Astrocyte of the cerebellum (primary cell): ENCODE measurements at places on chromosomes 13 and 19.
A peak's percentile ranks its signal among the peaks of the same experiment; 100 is the strongest.

- DNase-seq, result no peak
Observed at GRCh38 chr13:99012539-99012938, 34.7 kb upstream of the DOCK9 start.

- DNase-seq, result no peak
Observed at GRCh38 chr13:41356786-41357185, 45.7 kb downstream of the NAA16 start.

- DNase-seq, result no peak
Observed at GRCh38 chr19:46818812-46819211, 30.4 kb upstream of the SLC1A5 start.

GRCh38 chr19:10078329-10078728 is 7.8 kb upstream of the SHFL start:
- no peak for DNase-seq

- DNase-seq, result peak; percentile 45
Observed at GRCh38 chr13:78372581-78372980, 230.8 kb downstream of the POU4F1 start.

- no peak for DNase-seq
Observed at GRCh38 chr13:80262051-80262695, 78.8 kb downstream of the SPRY2 start.

DNA sequence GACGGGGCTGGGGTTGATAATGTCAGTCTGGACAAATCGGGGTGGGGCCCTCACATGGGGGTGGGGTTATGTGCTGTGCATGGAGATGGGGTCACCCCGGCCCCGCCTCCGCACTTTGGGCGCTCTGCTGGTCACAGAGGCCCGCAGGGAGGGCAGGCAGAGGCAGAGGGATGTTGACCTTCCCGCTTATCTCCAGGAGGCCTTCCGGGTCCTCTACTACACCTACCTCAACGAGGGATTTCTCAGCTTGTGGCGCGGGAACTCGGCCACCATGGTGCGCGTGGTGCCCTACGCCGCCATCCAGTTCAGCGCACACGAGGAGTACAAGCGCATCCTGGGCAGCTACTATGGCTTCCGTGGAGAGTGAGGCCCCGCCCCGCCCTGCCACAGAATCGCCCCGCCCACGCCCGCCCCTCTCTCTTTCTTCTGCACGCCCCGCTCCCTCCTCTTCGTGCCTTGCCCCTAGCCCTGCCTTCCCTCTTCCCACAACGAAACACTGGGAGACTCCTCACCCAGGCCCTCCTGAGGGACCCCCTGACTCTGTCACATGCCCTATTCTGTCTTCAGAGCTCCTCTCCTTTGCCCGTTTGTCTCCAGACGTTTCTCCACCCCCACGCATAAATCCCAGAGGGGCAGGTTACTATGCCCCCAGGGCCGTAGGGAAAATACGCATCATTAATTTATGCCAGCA is 32.8 kb downstream of the TMEM161A start:
- no peak for DNase-seq

GRCh38 chr13:27432611-27433210 is 8.3 kb downstream of the GTF3A start:
- no peak for DNase-seq

- DNase-seq, result no peak
Observed at GRCh38 chr13:20567881-20568528, 1.0 kb downstream of the IFT88 start.

GRCh38 chr19:47375694-47376588 is 26.8 kb downstream of the DHX34 start:
- DNase-seq, result no peak

- no peak for DNase-seq
Observed at GRCh38 chr19:18254546-18255503, 19.4 kb downstream of the IQCN start.

- no peak for DNase-seq
Observed at GRCh38 chr13:73922493-73923393, 211.5 kb downstream of the KLF12 start.

- no peak for DNase-seq
Observed at GRCh38 chr19:5586300-5587070, 18.7 kb upstream of the TINCR start.

DNA sequence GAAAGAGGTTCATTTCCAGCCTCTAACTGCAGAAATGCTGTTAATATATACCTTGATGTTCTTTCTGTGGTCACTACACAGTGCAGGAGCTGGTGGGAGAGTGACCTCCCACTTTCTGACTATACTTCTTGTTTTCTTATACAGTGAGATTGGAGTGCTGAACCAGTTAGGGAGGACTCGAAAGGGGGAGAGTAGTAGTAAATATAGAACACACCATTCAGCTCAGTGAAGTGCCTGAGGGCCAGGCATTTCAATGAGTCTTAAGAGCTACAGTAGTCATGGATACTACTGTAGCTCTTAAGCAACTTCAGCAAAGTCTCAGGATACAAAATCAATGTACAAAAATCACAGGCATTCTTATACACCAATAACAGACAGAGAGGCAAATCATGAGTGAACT is 372.9 kb downstream of the MTUS2 start:
- no peak for DNase-seq

DNA sequence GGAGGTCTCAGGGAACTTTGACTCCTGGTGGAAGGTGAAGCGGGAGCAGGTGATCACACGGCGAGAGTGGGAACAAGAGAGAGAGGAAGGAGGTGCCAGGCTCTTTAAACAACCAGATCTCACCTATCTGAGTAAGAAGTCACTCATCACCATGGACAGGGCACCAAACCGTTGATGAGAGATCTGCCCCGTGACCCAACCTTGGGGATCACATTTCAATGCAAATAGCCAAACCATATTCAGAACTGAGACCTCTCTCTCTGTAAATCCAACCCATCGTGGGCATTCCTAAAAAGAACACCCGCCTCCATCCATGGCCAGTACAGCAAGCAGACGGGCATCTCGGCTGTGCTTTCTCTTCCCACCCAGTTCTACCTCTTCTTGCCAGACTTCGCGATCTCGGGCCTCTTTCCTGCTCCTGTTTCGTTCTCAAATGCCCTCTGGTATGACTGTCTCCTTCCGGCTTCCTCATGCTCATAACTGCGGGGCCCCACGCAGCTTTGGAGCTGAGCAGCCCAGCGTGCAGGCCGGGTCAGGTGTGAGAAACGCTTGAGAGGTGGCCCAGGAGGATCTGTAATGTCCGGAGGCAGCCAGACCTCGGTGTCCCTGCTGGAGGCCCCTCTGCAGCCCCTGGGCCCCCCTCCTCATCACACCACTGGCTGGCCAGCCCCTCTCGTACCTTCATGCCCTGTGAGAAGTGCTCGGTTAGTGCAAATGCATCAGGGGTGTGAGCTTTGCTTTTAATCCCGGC is 97.0 kb upstream of the GPR183 start:
- no peak for DNase-seq
